ENCODE measurements at places on chromosomes 4 and X.

DNA sequence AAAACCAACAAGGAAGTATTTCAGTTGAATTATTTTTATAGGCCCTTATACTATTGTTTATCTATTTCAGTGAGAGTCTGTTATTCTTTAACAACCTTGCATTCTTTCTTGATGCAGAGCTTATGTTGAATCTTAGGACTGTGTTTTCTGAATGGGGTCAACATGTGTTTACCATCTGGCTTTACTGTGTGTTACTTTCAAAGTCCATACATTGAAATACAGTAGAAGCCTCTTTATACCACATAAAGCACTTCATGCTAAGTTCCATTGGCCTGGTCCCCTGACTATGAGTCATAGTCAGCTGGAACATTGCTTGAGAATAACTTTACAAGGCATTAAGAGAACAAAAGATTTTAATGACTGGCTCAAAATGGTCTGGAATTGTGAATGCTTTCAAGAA lies 152.6 kb downstream of the GASK1B start:
- no peak for DNase-seq

DNA sequence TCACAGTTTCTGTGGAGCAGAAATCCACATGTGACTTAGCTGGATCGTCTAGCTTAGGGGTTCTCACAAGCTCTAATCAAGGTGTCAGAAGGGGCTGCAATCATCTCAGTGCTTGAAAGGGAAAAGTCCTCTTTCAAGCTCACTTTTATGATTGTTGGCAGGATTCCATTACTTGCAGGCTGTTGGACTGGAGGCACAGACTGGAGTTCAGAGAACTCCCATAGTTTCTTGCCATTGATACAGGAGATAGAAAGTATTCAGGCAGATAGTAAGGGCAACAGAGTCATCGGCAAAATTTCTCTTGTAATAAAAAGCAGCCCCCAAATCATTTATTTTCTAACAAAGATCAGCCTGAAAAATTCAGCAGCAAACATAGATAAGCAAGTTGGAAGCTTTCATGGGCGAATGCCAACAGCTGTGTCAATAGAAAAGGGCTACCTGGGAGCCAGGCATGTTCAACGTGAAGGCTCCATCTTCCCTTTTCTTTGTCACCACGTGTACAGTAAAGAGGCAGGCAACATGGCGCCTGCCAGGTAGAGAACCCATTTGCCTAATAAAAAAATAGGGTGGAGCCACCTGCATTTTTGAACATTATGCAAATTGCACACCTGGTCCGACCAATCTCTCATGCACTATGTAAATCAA lies 64.4 kb downstream of the CXCL13 start:
- DNase-seq: no peak

DNA sequence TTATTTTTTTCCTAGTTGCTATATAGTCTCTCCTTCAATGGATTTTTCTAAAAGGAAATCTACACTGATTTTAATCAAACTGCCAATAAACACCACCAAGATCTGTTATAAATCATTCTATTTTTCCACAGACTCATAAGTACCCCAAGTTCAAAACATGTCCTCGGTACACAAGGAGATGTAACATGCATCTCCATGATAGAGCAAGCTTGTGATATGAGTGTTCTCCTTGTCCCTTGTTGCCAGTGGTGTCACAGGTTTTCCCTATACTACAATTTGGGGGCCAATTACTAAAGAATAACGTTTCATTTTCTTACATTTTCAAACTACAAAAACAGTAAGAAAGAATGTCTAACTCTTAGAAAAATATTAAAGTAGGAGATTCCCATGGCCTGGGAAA lies 491 bp downstream of the ARHGEF6 start:
- no peak for DNase-seq

- no peak for DNase-seq
Observed at GRCh38 chrX:17580539-17581152, 156.6 kb upstream of the SCML1 start.

DNA sequence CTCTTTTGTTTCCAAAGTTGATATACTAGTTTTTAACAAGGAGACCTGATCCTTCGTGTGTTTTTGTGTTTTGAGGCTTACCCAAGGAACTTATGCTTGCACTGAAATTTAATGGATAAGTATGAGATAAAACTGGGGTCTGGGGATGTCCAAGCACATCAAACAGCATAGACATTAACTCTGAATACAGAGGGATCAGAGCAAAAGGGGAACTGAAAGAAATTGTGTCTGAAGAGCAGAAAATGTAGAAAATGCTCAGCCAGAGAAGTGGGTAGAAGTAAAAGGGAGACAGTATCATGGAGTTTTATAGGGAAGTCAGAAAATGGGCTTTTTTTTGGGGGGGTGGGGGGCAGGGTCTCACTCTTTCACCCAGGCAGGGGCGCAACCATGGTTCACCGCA lies 695.4 kb downstream of the ARAP2 start:
- DNase-seq: no peak

DNA sequence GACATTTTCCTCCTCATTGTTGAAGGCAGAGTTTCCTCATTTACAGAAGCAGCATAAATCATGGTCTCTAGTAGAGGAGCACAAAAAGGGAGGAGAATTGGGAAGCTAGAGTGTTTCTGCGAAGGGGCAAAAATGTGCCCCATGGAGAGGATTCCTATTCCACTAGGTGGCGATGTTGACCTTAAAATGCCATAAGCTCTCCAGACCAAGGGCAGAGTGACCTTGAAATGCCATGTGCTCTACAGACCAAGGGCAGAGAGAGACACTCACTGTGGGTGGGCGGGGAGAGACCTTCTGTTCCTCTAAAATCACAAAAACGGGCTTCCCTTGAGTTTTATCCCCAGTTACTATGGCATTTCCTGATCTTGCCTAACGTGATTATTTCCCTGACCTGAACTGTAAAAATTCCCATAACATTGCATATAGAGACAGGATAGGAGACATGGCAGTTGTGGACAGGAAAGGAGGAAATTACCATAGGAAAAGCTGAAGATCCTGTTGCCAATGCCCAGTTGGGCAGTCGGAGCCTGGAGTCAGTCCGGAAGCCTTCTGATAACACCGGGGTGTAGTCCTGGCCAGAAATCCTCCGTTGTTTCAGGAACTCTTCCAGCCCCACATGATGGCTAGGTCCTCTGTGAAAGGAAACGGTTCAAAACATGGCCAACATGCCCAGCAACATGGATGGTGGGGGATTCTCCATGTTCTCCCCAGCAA lies 567.7 kb downstream of the MAGEB5 start:
- DNase-seq: no peak

- DNase-seq: no peak
Observed at GRCh38 chr4:20464381-20464780, 212.7 kb downstream of the SLIT2 start.

DNA sequence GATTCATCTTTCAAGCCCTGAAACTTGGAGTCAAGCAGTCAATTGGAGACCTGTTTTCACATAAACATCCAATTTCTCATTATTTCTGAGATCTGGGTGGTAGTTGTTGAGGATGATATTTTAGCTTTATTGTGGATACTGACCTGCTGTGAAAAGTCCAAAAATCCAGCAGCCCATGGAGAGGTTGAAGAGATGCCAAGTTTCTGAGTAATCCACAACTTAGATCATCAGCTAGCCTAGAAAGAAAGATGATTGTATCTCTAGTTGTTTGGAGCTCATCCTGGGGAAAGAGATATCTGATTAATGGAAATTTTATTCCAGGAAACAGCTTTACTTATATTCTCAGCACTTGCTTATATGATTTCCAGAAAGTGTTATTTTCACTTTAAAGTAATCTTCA lies 48.6 kb upstream of the DCX start:
- no peak for DNase-seq

GRCh38 chrX:39726771-39727170 lies 371.0 kb downstream of the BCOR start:
- DNase-seq: no peak

GRCh38 chr4:67685532-67685859 lies 15.5 kb downstream of the UBA6 start:
- no peak for DNase-seq

GRCh38 chr4:140937866-140938265 lies 181.7 kb upstream of the TBC1D9 start:
- DNase-seq: no peak

DNA sequence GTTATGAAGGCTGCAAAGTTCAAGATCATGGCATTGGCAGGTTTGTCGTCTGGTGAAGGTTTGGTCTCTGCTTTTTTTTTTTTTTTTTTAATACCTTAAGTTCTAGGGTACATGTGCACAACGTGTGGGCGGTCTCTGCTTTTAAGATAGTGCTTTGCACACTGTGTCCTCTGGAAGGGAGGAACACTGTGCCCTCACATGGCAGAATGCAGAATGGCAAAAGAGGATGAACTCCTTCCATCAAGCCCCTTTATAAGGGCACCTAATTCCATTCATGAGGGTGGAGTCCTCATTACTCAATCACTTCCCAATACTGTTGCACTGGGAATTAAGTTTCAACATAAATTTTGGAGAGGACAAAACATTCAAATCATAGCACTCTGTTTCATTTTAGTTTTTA lies 101.4 kb downstream of the GLRA2 start:
- no peak for DNase-seq

DNA sequence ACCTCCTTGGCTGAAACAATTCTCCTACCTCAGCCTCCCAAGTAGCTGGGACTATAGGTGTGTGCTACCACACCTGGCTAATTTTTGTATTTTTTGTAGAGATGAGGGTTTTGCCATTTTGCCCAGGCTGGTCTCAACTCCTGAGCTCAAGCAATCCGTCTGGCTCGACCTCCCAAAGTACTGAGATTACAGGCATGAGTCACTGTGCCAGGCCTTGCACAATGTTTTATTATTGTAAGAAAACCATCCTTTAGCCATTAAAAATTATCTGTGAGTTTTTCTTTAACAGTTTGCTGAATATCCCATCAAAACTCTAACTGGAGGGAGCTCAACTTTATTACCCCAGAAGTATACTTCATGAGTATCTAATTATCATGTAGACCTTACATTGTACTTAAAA lies 900.3 kb downstream of the PCDH7 start:
- DNase-seq: no peak

- no peak for DNase-seq
Observed at GRCh38 chr4:82491251-82491960, 61.0 kb downstream of the ENOPH1 start.

- DNase-seq: no peak
Observed at GRCh38 chr4:42720533-42720932, 63.6 kb upstream of the ATP8A1 start.

- DNase-seq: no peak
Observed at GRCh38 chr4:159145318-159145991, 42.6 kb downstream of the RAPGEF2 start.

DNA sequence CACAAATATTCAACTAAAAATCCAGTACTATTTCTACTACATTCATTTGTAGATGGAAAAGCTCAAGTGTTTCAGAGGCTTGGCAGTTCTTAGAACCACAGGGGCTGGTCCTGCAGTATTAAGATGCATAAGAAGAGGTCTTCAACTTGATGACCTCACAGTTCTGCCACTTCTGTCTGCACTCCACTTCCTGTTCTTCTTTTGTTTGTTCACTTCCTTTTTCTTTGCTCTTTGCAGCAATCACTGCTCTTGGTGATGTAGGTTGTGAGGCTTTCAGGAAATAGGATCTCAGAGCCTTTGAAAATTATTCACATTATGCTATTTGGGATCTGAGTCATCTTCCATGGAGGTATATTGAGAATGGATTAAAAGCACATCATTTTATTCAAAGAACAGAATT lies 602.0 kb upstream of the CPEB2 start:
- DNase-seq: no peak

- no peak for DNase-seq
Observed at GRCh38 chr4:113809311-113809710, 47.8 kb upstream of the CAMK2D start.

DNA sequence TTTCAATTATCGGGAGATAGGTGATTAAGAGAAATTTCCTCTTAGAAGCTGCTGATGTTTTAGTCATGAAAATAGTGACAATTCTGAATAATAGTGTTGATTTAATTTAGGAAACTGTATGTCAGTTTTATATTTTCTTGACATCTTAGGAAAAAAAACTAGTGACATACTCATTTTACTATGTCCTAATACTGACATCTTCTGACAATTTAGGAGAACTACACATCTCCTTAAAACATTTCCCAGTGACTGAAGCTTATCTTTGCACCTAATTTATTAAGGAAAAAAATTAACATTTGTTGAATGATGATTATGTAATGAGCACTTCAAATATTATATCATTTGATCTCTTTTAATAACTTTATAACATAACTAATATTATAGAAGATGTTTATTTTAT lies 42.0 kb upstream of the RBMXL3 start:
- DNase-seq: no peak

DNA sequence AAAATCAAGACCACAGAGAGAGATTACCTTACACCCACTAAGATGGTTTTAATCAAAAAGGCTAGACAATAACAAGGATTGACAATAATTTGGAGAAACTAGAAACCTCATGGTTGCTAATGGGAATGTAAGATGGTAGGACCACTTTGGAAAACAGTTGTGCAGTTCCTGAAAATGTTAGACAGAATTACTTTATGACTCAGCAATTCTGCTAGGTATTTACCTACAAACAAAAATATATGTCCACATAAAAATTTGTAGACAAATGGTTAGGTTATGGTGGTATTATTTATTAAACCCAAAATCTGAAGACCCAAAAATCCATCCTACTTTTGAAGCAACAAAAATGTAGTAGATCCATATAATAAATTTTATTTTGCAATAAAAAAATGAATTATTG lies 1027.0 kb upstream of the ADGRL3 start:
- DNase-seq: no peak

GRCh38 chr4:127997534-127998388 lies 32.6 kb downstream of the ABHD18 start:
- peak; percentile 27 for DNase-seq

DNA sequence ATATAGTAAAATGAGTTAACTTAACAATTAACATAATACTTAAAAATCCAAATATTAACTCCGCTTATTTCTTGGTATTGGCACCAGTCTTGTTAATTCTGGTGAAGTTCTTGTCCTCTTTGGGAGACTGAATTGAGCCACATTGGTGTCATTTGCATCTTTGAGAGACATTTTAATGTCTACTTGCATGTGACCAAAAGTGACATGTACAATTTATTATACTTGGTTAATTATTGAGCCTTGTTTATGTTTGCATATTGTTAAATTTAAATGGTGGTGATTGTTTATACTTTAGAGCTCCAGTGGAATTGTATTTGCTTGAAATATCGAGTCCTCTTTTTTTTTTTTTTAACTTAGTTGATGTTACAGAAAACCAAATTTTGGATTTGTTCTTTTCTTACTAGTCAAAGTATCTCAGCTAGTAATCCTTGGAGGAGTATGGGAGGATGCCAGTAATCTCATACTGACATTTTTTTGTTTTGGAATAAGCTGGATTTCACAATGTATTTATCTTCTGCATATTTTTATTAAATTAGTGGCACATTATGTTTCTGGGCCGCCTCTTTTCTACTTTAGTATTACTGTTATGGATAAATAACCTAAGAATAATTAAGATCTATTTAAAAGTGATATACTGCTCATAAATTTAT lies 3.9 kb downstream of the SPCS3 start:
- no peak for DNase-seq

DNA sequence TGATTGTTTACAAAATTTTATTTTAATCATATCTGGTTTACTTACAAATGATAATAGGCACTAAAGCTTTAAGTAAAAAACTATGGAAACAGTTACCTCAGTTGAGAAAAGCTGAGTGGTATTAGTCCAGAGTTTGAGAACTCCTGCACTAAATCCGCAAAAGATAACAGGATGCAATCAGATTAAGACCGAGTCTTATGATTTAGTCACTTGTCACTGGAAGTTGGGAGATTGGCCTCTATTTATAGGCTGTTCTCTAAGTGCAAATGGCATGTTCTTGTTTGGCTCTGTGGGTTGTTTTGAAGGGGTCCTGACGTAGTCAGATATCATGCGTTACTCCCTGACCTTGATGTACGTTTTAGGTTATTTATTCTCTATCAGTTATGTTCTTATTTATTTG lies 6.3 kb downstream of the GPAT3 start:
- no peak for DNase-seq

- no peak for DNase-seq
Observed at GRCh38 chr4:110415041-110415440, 60.9 kb upstream of the ENPEP start.

Measured in CD4-positive, alpha-beta T cell treated with Interleukin-2 at 100 ng/mL for 4 hours (primary cell).